ENCODE measurements at places on chromosomes 1 and 21.

GRCh38 chr1:98388441-98388840 is 273.1 kb upstream of the SNX7 start:
- DNase-seq, result peak; percentile 28

- no peak for DNase-seq
Observed at GRCh38 chr1:2143814-2144500, 50.6 kb downstream of the FAAP20 start.

- DNase-seq, result no peak
Observed at GRCh38 chr1:119659628-119660027, 11.6 kb upstream of the ZNF697 start.

DNA sequence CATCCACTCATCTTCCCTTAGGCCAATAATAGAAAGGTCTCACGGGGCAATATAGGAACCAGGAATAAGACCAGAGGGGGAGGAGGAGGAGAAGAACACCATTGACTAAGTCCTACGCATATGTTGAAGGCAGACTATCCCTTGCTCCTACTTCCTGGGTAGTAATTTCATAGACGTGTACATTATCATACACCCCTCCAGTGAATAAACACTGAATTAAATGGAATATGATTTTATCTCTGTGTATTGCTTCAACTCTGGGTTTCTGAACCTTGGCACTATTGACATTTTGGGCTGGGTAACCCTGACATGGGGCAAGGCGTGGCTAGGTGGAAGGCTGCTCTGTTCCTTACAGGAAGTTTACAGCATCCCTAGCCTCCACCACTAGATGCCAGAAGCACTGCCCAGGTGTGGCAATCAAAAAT is 17.3 kb upstream of the FHAD1 start:
- DNase-seq, result no peak

GRCh38 chr1:193435781-193436180 is 249.4 kb upstream of the B3GALT2 start:
- DNase-seq, result no peak

DNA sequence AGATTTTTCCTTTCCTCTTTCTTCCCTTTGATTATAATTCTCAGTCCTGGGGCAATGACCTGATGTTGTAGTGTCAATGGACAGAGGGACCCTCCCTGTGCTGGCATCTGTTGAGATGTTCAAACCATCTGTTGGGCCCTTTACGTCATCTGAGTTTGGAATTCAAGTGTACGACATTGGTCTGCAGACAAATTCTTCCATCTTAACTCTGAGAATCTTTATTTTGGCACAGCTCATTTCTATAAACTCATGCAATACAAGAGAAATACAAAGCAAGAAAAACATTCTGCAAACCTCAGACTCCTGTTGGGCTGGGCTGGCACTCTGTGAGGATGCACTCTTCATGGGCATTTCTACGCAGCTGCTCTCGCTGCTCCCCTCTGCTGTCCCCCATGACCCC is 54.2 kb downstream of the IFI44 start:
- no peak for DNase-seq

DNA sequence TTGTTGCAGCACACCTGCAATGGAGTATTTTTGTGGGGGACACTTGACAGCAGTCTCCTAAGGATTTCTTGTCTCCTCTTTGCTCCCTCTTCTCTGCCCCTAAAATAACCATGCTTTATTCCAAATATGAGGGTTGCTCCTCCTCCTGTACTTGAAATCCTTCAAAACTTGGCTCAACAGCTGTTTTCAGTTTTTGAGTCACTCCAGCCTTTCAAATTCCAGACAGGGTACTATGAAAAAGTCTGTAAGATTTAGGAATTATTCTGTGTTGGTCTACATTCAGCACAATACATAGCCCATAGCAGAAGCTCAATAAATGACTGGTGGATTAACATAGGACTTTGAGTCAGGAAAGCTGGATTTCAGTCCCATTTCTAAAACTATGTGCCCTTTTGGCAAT is 5.5 kb downstream of the AP4B1 start:
- no peak for DNase-seq

DNA sequence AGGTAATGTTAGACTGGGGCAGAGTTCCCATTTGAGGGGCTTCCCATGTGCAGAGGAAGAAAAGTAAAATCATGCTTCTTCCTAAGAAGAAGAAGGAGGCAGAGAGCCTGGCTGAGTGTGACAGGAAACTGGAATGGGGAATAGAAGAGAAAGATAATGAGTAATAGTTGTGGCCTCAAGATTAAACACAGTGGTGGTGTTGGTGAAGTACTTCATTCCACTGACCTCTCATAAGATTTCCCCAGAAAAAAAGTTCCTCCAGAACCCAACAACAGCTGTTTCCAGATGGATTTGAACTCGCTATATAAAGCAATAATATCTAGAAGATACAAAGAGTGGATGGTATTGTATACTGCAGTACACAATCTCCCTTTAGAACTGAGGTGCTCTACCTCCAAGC is 13.0 kb downstream of the RGS1 start:
- no peak for DNase-seq

- no peak for DNase-seq
Observed at GRCh38 chr1:176801514-176802020, 338.6 kb downstream of the PAPPA2 start.

DNA sequence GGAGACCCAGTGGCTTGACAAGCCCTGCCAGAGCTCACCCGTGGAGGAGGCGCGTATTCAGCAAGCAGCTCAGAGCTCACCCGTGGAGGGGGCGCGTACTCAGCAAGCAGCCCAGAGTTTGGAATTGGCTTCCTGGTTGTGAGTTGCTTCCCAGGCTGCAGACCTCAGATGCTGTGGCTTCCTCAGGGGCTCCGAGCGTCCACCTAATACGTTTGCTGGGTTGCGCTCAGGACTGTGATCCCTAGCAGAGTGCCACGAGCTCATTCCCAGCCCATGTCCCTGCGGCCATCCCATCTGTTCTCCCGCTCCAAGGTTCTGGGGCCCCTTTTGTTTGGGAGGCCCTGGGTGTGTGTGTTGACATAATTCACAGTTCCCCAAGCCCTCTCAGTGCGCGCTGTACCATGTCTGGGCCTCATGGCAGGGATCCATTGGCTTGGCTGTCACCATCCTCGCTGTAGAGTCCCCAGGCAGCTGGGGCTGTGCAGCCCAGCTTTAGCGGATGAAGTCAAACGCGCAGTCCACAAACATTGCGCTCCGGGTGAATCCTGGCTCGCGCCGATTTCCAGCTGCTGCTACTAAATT is 3.6 kb downstream of the AJAP1 start:
- DNase-seq, result no peak

DNA sequence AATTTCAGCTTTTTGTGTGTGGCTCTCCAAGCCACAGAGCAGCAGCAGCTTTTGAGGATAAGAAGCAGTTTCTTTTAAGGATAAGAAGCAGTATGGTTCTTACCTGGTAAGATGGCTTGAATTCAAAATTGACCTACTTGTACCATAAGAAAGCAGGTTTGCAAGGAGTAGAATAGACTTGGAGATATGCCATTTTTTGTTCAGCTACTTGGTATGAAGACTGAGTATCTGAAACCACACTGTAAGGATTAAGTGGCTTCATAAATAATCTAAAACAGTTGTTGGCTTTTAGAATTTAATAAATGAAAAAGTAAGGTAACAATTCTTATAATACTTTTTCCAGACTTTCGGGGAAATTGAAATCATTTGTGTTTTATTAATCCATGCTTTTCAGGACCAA is 74.2 kb downstream of the ATF6 start:
- DNase-seq, result no peak

DNA sequence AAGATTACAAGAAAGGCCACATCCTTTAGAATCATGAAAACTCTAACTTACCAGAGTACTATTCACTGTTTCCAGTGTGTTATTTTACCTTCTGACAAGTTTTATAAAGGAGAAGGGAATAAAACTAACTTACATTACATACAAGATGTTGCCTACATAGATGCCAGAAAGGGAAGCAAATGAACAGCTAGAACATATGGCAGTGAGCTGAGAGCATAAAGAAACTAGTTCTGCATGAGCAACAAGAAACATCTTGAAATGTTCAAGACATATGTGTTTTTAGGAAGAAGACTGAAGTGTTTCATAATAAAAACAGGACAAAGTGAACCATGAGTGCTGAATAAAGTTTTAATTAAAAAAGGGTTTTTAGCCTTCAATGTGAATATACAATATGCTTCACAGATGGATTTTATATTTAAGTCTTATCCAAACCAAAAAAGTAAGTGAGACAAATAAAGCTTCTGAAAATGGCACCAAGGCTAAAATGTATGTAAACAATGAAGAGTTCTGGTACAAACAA is 39.4 kb downstream of the SLC5A9 start:
- DNase-seq, result no peak

GRCh38 chr1:59071289-59071688 is 225.6 kb upstream of the FGGY start:
- no peak for DNase-seq

GRCh38 chr1:30719406-30720270 is 3.7 kb downstream of the MATN1 start:
- no peak for DNase-seq

GRCh38 chr1:115473986-115474565 is 136.0 kb upstream of the NGF start:
- no peak for DNase-seq

DNA sequence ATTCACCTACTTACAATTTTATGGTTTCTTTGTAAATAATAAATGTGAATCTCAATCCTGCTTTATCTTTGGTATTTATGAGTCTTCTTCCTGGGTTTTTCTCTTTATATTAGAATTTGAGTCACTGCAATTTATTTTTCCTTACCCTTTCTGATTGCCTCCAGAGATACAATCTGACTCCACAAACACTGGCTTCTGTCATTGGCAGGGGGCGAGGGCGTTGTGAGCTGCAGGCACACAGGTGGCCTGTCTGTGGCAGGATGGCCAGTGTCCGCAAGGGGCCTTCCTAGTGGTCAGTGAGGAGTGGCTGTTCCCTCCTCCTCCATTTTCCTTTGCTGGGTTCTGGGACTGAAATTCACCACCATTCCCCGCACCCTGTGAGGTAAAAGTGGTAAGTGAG is 2.0 kb upstream of the MTARC1 start:
- DNase-seq, result no peak

DNA sequence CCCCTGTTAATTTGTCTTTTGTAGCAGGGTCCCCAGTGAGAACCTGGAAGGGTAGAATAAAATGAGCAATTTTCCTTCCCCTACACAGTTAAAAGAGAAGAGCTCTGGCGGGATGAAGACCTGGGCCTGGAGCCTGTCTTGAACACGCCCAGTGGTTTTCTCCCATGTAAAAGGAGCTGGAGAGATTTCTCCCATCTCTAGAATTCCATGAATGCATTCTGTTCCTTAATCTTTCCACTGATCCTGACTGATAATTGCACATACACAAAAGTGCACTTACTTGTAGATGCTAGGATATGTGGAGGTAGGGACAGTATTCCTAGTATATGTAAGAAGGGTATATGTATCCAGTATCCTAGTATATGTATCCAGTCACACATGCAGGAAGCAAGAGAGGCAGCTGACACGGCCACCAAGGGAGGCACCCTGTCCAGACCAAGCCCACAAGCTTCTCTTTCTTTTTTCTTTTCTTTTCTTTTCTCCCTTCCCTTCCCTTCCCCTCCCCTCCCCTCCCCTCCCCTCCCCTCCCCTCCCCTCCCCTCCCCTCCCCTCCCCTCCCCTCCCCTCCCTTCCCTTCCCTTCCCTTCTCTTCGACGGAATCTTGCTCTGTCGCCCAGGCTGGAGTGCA is 11.9 kb upstream of the PKNOX1 start:
- no peak for DNase-seq

GRCh38 chr1:47485817-47486216 is 48.0 kb downstream of the FOXD2 start:
- DNase-seq, result no peak

- DNase-seq, result no peak
Observed at GRCh38 chr1:41347276-41347675, 14.0 kb upstream of the FOXO6 start.

- no peak for DNase-seq
Observed at GRCh38 chr1:38208716-38209632, 162.4 kb upstream of the POU3F1 start.

GRCh38 chr1:229069176-229069575 is 201.7 kb upstream of the RAB4A start:
- DNase-seq, result no peak

DNA sequence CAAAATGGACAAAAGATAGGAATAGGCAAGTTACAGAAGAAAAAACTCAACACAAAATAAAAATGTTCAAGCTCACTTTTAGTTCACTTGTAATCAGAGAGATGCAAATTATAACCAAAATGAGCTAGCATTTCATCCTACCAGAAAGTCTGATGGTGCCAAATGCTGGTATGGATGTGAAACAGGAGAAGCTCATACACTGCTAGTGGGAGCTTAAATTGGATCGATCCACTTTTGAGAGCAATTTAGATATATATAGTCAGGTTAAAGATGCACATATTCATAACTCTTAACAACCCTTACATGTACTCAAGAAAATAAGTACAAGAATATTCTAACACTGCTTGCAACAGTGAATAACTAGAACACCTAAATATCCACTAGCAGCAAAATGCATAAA is 18.5 kb upstream of the CAMSAP2 start:
- no peak for DNase-seq

DNA sequence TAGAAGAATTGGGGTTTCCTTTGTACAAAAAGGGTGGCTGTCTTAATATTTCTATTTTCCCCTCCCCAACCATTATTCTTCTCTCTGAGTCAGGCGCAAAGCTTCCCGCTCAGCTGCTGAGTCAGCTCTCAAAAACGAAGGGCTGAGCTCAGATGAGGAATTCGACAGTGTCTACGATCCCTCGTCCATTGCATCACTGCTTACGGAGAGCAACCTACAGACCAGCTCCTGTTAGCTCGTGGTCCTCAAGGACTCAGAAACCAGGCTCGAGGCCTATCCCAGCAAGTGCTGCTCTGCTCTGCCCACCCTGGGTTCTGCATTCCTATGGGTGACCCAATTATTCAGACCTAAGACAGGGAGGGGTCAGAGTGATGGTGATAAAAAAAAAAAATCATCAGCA is 3.0 kb upstream of the TUFT1 start:
- no peak for DNase-seq

DNA sequence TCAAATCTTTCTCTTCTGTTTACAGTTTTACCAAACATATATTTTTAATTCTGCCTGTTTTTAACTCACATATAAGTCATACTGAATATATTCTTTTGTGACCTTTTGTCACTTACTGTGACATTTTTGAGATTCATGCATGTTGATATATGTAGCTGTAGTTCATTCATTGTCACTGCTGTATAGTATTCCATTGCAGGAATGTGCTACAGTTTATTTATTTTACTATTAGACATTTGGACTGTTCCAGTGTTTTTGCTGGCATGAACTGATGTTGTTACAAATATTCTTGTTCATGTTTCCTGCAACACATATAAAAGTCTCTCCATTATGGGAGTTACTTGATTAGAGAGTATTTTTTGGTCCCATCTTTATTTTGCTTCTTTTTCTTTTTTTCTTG is 174.9 kb downstream of the DHRS3 start:
- DNase-seq, result no peak
